ENCODE measurements at places on chromosomes 12 and 14.

- no peak for DNase-seq
These were observed 62.1 kb upstream of the TRIM9 start for GRCh38 chr14:51157012-51157411.

GRCh38 chr12:16165506-16165905 is 112.0 kb downstream of the SLC15A5 start:
- peak; percentile 31 for DNase-seq

DNA sequence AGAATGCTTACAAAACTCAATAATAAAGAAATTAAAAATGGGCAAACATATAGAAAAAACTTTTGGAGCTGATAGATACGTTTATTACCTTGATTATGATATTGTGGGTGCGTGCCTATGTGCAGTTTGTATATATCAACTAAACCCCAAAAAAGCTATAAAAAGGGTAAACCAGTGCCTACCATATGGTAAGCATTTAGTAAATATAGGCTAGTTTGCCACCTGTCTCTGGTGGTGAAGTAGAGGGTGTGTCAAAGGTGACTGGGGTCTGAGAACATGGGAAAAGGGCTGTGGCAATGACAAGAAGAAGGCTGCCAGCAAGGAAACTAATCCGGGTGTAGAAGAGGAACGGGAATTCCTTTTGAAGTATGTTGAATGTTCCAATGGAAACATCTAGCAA is 18.3 kb downstream of the GALNT8 start:
- no peak for DNase-seq

GRCh38 chr12:83468988-83469908 is 782.5 kb downstream of the TMTC2 start:
- DNase-seq = peak; percentile 50

- no peak for DNase-seq
These were observed 157.2 kb downstream of the ANO4 start for GRCh38 chr12:100951756-100952155.

DNA sequence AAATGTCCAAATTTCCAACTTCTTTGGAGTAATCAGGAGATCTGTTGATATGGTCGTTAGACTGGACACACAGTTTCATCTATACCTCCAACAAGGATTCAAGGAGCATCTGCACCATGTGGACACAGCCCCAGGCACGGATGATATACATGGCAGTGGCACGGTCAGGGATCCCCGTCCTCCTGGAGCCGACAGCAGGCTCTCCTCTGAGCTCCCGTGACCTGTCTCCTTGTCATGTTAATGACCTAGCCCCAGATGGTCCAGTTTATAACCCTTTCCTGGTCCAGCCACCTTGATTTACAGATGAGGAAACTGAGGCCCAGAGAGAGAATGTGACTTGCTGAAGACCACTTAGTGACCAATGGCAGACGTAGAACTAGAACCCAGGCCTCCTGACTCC is 16.5 kb upstream of the SERPINA4 start:
- no peak for DNase-seq

GRCh38 chr14:101774006-101774795 is 12.7 kb downstream of the PPP2R5C start:
- DNase-seq = no peak

DNA sequence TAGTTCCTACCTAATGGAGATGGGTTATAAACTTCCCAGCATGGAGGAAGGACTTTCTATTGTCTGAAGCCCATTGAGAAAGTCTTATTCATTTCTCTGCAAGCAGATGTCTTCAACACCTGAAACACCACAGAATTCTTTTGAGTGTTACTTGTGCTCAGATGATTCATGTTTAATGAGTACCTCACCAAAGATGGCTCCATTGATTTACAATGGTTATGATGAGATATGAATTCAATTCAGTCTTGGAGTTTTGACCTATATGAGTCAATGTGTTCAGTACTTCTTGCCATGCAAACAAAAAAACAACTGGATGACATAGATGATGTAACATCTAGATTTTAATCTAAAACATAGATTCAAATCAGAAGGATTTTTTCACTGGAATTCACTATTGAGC is 15.4 kb upstream of the PAWR start:
- DNase-seq = peak; percentile 41

DNA sequence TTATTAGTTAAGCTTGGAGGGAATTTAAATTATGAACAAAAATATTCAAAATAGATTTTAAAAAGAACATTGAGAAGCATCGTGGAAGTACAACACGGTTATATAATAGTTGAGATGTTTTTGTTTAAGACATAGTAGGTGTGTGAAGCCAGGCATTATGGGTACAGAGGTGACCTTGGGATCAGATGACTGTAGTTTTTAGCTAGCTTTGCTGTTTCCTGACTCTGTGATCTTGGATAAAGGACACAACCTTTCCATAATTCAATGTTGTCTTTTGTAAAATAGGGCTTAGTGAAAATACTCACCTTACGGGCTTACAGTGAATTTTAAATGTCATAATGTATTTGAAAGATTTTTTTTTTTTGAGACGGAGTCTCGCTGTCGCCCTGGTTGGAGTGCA is 239.7 kb downstream of the SLC2A13 start:
- no peak for DNase-seq

GRCh38 chr14:103273145-103273744 is 60.8 kb upstream of the EIF5 start:
- DNase-seq = no peak

GRCh38 chr12:111045941-111046340 is 125.6 kb upstream of the MYL2 start:
- DNase-seq = no peak

GRCh38 chr12:96354326-96354725 is 45.9 kb downstream of the CDK17 start:
- DNase-seq = peak; percentile 41

Measured in fibroblast of skin of abdomen (primary cell).